ENCODE measurements at places on chromosomes 3 and 15.

DNA sequence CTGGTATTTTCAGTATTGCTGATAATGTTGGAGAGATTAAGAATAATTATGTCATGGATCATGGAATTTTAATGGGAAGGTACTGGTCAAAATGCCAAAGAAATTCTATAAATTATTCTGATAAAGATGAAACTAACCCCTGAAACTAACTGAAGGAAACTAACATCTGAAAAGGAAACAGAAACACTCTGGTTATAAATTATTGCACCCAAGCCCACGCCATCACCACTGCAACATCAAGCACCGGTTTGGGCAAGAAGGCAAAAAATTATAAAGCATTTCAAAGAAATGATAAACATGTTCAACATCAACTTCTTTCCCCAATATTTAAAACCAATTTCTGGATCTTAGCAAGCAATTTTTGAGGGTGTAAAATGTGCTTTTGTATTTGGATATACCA, 372.5 kb downstream of the TBC1D5 start:
- no peak for DNase-seq

GRCh38 chr3:134666885-134667284, 16.1 kb upstream of the KY start:
- DNase-seq, result no peak

DNA sequence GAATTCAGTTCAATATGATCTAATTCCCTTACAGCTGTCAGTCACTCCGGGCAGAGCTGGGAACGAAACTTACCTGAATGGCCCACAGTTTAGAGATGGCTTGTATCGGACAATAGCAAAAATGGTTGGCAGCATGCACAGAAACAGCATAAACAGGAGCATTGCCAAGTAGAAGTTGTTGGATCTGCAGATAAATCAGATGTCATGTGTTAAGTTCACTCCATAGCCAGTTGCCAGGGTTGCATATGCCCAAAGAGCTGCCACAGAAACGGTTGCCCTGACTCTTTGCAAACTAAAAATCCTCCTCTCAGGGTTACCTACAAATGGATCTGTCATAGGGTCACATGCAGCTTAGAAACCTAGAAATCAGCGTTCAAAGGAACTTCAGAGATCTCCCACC, 15.4 kb upstream of the STARD5 start:
- DNase-seq, result no peak

GRCh38 chr3:98440283-98440682, 22.7 kb upstream of the OR5K1 start:
- DNase-seq, result no peak

DNA sequence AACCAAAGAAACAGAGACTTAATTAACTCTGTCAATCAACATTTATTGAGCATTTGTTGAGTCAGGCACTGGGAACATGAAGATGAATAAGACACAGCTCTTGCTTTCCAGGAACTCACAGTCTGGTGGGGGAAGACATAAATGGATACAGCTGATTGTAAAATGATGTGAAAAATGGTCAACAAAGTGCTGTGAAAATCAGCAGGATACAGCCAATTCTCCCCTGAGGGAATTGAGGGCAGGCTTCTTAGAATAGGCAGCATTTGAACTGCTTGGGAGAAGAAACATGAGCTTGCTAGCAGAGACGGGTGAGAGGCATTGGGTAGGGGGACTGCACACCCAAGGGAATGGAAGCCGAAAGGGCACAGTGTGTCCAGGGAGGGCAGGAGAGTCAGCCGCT, 41.1 kb downstream of the MFSD1 start:
- DNase-seq, result no peak

DNA sequence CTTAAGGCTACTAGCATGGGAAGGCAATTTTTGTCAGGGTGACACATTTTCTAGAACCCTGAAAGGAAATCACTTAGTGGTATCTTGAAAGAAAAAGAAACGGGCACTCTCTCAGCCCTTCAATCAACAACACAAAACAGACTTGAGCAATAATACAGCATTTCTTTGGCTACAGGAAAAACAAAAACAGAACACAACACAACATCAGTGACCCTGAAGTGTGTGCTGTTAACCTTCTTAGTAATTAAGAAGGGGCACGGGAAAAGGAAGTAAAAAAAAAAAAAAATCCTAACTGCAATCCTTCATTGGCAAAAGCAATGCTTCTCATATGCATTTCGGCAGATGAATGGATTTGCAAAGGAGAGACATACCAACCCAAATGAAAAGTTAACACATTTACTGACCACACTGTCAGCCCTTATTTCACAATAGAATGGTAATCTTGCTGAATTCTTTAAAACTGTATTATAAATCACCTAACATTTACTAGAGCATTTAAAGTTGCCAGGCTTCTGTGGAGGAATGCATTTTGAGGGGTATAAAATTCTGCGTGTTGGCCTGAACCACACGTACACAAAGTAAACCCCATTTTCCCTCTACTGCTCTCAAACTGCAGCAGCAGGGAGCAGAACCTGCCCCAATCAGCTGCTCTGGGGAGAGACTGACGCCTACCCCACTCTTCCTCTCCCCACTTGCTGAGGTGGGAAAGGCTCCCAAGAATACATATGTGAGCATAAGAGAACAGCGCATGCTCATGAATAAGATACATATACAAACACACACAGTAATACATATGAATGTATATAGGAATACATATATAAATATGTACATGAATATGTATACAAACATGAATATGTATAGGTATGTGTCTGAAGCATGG, 198.5 kb downstream of the FOXP1 start:
- no peak for DNase-seq

DNA sequence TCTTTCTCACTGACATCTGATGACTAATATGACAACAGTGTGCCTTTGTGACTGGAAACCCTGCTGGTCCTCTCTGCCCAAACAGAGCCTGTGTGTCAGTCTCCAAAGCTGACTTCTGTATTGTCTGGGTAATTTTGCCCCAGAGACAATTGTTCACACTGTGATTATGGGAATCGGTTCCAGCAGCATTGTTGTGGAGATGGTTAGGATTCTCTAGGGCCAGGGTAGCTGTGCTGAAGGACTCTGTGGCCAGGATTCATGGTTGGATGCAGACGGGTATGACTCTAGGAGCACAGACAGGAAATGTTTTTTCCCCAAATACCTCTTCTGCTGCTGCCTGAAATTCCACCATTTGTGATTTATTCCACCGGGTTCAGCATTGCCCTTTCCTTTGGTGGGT, 57.5 kb upstream of the ITGA11 start:
- DNase-seq, result no peak

- DNase-seq, result no peak
These were observed 42.5 kb downstream of the CAPN3 start for GRCh38 chr15:42401544-42402454.

DNA sequence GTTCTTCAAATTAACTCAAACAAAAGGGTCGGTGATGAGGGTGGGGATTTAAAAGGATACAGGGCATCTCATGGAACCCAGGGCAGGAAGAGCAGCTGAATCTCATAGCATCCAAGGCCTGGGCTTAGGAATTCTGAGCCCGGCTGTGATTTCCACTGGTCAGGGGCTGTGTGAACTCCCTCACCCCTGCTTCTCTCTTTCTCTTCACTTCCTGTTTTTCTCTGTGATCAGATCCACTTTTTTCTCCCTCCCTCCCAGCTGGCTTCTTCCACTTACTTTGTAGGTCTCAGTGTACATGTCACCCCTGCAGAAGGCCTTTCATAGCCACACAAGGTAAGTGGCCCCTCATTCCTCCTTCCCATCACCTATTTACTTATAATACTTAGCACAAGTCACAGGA, 68.2 kb upstream of the CORO2B start:
- DNase-seq, result no peak

DNA sequence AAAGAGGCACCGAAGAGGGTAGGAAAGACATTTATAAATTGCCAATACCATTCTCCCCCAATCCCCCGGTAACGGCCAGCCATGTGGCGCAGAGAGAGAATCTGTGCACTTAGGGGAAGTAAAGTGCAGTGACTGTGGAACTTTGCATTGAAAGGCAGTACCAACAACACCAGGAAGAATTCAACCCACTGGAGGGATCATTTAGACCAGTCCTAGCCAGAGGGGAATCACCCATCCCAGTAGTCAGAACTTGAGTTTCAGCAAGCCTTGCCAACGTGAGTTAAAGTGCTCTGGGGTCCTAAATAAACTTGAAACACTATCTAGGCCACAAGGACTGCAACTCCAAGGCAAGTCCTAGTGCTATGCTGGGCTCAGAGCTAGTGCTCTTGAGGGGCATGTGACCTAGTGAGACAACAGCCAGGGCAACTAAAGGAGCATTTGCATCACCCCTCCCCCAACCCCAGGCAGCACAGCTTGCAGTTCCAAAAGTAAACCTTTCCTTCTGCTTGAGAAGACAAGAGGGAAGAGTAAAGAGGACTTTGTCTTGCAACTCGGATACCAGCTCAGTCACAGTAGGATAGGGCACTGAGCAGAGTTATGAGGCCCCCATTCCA, 15.0 kb downstream of the CEP70 start:
- DNase-seq, result no peak

DNA sequence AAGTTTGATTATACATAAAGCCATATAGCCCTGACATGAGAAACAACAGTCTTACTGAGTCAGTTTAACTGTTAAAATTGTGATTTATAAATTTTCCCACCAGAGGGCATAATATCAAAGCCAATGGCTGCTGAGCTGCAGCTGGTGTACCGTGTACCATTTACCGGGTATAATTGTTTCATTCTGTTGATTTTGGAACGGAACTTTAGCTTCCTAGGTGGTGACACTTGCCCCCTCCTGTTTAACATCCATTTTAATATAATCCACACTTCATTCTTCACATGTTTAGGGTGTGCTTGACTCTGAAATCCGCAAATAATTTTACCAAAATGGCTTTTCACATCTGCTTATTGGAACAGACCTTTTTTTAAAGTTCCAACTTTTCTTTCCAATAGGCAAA, 72.8 kb downstream of the SLC9A9 start:
- DNase-seq, result no peak

GRCh38 chr3:122100591-122101463, 45.7 kb downstream of the CD86 start:
- no peak for DNase-seq
